Transverse colon (tissue), 4 donors: ENCODE measurements at places on chromosomes 2 and 18.

GRCh38 chr2:213125646-213126347 lies 25.6 kb downstream of the IKZF2 start:
- H3K4me1 ChIP-seq = peaks cover 14% of the 10 kb centered on the region
- no peak overlapping the region for H3K27ac ChIP-seq
- no peaks in the 10 kb centered on the region for H3K36me3 ChIP-seq
- no peak overlapping the region for H3K4me3 ChIP-seq
- DNase-seq = no peak
- H3K27me3 ChIP-seq = no peaks in the 10 kb centered on the region

GRCh38 chr2:133271105-133271504 lies 297.2 kb downstream of the NCKAP5 start:
- no peak overlapping the region for H3K27ac ChIP-seq
- no peaks in the 10 kb centered on the region for H3K36me3 ChIP-seq
- no peak overlapping the region for H3K4me3 ChIP-seq
- H3K27me3 ChIP-seq = peaks cover 13% of the 10 kb centered on the region
- DNase-seq = no peak

DNA sequence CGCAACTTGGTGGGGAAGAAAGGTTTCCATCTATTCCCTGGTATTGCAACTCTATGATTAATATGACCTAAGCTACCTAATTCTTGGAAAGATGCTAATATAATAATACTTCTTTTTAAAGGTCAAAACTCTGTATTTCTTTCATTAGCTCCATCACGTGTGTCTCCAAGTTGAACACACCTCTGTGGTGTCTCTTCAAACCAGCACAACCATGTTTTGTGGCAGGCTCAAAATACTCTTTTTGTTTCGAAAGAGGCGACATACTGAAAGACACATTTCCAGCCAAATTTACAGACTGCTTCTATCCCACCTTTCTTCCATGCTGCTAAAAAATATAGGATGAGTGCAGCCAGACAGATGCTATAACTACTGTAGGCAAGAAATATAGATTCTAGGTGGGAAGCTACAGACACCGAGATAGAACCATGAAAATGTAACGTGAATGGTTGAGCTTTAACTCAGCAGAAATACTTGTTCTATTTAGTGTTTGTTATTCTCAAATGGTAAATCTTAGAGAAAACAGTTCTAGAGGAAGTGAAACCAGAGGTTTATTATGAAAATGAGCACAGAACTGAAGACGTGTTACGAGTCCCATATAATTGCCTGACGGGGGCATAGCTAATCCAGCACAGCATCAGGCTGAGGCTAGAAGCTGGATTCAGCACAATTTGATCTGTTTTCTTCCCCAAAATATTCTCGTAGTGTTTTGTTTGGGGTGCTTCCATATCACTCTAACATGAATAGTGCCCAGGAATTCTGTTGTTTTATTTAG lies 991.5 kb upstream of the FANCL start:
- H3K27me3 ChIP-seq = no peaks in the 10 kb centered on the region
- H3K36me3 ChIP-seq = no peaks in the 10 kb centered on the region
- no peak for DNase-seq
- no peak overlapping the region for H3K4me3 ChIP-seq
- H3K4me1 ChIP-seq = no peaks in the 10 kb centered on the region

DNA sequence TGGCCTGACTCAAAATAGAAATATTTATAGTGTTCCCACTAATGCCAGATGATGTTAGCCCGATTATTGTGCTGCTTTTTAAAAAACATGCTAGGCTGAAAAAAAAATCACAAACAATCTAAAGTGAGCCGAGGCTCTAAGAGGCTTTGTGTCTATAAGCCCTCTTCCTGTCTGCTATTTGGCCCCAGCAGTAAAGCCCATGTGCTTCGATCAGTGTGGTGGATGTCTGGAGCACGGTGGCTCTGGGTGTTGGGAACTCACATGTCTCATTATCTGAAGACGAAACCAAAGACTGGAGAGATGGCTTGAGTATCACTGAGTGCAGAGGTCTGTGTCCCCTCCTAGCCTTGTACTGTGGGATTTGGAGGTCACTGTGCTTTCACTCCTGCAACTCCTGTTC lies 55.1 kb downstream of the INO80C start:
- H3K4me3 ChIP-seq = no peak overlapping the region
- H3K36me3 ChIP-seq = no peaks in the 10 kb centered on the region
- no peaks in the 10 kb centered on the region for H3K27me3 ChIP-seq
- H3K4me1 ChIP-seq = no peaks in the 10 kb centered on the region

- no peaks in the 10 kb centered on the region for H3K27me3 ChIP-seq
- H3K4me1 ChIP-seq = peaks cover 16% of the 10 kb centered on the region
These were observed 67.4 kb downstream of the BCL11A start for GRCh38 chr2:60486067-60486466.

- DNase-seq = no peak
- no peaks in the 10 kb centered on the region for H3K27me3 ChIP-seq
- no peak overlapping the region for H3K4me3 ChIP-seq
These were observed 209.2 kb upstream of the ZC3H15 start for GRCh38 chr2:186276909-186277308.

DNA sequence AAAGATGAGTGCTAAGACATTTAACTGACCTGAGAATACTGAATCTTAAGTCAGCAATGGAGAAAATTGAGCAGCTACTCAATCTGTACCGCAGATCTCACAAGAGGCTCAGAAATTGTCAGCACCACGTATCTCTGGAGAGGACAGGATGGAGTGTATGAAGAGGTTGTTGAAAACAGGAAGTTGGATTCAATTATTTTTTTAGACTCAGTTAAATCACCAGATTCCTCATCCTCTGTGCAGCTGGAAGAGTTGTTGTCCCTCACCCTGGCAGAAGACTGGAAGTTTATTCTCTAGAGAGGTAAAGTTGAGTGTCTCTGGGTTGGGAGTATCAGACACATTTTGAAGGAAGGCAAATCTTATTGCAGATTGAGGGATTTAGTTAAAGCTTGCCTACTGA lies 114.9 kb upstream of the NT5C1B start:
- H3K36me3 ChIP-seq = no peaks in the 10 kb centered on the region
- no peak overlapping the region for H3K27ac ChIP-seq
- DNase-seq = no peak
- no peak overlapping the region for H3K4me3 ChIP-seq

DNA sequence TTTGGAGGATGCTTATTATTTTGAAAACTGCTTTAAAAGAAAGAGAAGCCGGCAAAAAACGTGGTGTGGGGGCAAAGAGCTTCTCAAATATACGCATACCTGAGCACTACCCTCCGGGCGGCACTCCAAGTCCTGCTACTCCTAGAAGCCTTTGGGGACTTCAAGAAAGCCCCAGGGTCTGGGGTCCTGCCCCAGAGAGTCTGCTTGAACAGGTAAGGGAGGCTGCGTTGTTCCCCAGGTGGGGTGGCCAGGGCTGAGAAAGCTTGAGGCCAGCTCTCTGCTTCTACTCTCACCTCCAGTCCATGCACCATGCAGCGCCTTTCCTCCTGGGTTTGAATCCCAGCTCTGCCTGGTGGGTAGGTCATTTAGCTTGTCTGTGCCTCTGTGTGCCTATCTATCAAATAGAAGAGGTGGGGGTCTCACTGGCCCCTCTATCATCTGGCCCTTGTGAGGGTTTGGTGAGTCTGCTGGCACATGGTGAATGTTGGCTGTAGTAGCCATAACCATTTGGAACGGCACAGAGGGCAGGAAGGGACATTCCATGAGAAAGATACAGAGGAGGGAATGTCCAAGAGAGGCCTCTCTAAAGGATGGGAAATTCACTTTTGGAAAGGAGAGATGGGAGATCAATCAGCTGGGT lies 19.5 kb downstream of the MALL start:
- DNase-seq = no peak
- H3K4me3 ChIP-seq = no peak overlapping the region
- H3K27me3 ChIP-seq = no peaks in the 10 kb centered on the region
- H3K36me3 ChIP-seq = no peaks in the 10 kb centered on the region
- H3K4me1 ChIP-seq = peaks cover 4% of the 10 kb centered on the region

DNA sequence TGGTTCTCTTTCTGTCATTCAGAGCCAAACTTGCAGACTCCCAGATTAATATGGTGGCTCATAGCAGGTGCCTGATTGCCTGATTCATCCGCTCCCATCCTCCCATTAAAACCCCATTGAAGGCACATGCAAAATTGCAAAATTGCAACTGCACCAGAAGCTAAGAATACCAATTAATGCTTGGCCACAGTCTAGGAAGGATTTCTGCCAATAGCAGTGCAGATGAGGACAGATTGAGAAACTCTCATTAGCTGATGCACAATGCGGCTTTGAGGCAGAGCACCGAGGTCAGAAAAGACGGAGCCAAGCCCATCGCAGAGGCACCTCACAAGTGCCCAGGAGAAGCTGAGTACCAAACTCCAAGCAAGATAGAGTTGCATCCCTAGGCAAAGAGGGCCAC lies 172.8 kb downstream of the ARL4C start:
- H3K4me1 ChIP-seq = no peaks in the 10 kb centered on the region
- no peaks in the 10 kb centered on the region for H3K36me3 ChIP-seq
- H3K4me3 ChIP-seq = no peak overlapping the region
- H3K27ac ChIP-seq = no peak overlapping the region
- DNase-seq = no peak
- H3K27me3 ChIP-seq = no peaks in the 10 kb centered on the region

- H3K27me3 ChIP-seq = no peaks in the 10 kb centered on the region
- DNase-seq = no peak
- H3K4me3 ChIP-seq = no peak overlapping the region
- no peak overlapping the region for H3K27ac ChIP-seq
These were observed 35.5 kb downstream of the ZC3H6 start for GRCh38 chr2:112310906-112311305.

GRCh38 chr2:71479261-71479660 lies 25.9 kb downstream of the DYSF start:
- H3K4me1 ChIP-seq = no peaks in the 10 kb centered on the region
- no peak for DNase-seq
- no peaks in the 10 kb centered on the region for H3K36me3 ChIP-seq
- no peaks in the 10 kb centered on the region for H3K27me3 ChIP-seq

DNA sequence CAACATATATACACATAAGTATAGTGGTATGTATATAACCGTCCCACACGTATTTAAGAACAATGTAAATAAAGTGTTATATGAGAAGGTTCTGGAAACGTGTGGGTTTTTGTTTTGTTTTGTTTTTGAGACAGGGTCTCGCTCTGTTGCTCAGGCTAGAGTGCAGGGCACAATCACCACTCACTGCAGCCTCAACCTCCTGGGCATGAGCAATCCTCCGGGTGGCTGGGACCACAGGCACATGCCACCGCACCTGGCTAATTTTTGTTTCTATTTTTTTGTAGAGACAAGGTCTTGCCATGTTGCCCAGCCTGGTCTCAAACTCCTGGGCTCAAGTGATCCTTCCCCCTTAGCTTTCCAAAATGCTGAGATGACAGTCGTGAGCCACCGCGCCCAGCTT lies 6.2 kb downstream of the ADAM17 start:
- no peaks in the 10 kb centered on the region for H3K36me3 ChIP-seq
- H3K27me3 ChIP-seq = no peaks in the 10 kb centered on the region
- H3K4me1 ChIP-seq = peaks cover 58% of the 10 kb centered on the region
- DNase-seq = no peak
- no peak overlapping the region for H3K4me3 ChIP-seq

DNA sequence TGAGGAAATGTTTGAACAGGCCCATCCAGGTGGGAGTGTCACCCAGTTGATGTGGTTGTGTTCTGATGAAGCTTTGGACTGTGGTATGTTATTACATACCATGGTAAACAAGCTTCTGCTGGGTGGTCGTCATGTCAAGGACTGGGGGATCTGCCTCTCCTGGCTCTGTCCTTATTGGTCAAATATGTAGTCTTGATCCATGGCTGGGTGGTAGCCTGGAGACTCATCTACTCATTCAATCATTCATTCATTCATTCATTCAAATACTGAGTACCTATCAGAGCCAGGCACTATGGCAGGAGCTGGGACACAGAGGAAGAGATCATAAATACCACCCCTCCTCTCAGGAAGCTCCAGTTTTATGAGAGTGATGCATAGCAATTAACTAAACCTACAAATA lies 60.8 kb downstream of the TACR1 start:
- no peak overlapping the region for H3K4me3 ChIP-seq
- no peaks in the 10 kb centered on the region for H3K36me3 ChIP-seq
- no peak overlapping the region for H3K27ac ChIP-seq
- H3K27me3 ChIP-seq = no peaks in the 10 kb centered on the region
- DNase-seq = no peak

- H3K36me3 ChIP-seq = no peaks in the 10 kb centered on the region
- H3K4me1 ChIP-seq = no peaks in the 10 kb centered on the region
- H3K4me3 ChIP-seq = no peak overlapping the region
These were observed 172.3 kb downstream of the LNPK start for GRCh38 chr2:175829741-175830140.

DNA sequence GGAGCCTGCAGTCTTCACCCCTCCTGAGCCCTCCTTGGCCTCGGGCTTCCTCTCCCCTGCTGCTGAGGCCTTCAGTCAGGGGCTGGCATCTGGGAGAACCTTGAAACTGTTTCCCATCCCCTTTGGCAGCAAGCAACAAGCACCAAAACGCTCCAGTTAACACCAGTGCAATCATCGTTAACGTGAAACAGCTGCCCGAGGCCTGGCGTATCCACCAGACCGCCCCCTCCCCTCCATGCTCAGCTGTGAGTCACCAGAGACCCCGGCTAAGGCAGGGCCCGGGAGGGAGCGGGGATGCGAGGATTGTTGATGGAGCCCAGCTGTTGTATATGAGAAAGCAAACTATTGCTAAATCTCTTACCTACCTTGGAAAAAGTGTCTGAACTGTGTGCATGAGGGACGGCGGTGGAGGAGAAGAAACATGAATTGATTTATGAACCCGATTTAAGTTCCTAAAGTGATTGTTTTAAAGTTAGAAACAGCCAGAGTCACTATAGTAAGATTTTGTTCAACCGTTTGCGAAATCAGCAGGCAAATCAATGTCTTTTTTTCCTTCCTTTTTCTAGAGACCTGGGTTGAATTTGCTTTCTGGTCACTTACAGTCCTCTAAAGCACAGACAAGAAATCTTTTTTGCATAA lies 5.2 kb downstream of the ZFP36L2 start:
- H3K36me3 ChIP-seq = peaks cover 8% of the 10 kb centered on the region
- peak overlapping the region; percentile 100 for H3K27ac ChIP-seq
- peak; percentile 78 for DNase-seq
- peaks cover 45% of the 10 kb centered on the region for H3K4me1 ChIP-seq
